H9 (cell line): ENCODE measurements at places on chromosomes 2 and 18.
A peak's percentile ranks its signal among the peaks of the same experiment; 100 is the strongest.

GRCh38 chr2:181953881-181954537, 31.6 kb upstream of the PPP1R1C start:
- peak; percentile 82 for DNase-seq

GRCh38 chr2:177983183-177983788, 89.3 kb downstream of the PDE11A start:
- peak; percentile 38 for DNase-seq

- DNase-seq, result no peak
Measured at GRCh38 chr18:32319084-32319483, 129.2 kb downstream of the MEP1B start.

GRCh38 chr2:230134496-230135129, 65.9 kb upstream of the SLC16A14 start:
- DNase-seq, result no peak

DNA sequence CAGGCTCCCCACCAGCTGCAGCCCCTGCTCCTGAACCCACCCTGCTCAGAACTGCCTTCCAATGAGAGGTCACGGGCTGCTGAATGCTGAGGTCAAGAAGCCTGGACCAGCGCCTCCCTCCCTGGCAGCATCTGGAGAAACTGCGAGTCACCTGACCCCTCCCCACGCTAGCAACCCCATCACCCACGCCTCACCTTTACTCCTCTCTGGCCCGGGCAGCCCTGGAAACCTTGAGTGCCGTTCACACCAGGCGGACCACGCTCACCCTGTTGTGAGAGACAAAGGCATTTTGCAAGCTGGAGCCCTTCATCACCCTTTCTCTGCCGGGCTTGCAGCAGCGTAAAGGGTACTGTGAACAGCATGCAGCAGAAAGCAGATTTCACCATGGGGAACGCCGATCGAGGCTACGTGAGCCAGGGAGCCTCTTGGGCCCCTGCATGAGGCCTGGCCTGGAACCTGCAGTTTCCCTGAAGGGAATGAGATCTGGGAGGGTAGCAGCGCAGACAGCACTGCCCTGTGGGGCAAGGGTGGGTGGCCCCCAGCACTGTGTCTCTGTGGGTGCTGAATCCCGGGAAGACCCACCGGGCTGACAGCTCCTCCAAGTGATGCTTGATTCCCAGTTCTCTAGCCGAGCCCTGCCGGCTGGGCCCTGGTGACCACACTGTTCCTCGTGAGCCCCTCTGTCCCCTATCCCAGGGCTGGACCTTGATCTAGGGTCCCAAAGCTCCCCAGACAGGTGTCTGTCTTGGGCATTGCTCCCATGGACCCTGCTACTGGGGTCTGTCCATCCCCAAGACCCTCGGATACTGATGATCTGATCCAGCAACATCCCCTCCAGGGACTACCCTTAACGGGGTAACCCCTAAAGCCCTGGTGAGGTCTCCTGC, 53.8 kb downstream of the COL6A3 start:
- DNase-seq, result no peak

GRCh38 chr2:98013407-98014042, 17.8 kb upstream of the TMEM131 start:
- DNase-seq, result no peak

DNA sequence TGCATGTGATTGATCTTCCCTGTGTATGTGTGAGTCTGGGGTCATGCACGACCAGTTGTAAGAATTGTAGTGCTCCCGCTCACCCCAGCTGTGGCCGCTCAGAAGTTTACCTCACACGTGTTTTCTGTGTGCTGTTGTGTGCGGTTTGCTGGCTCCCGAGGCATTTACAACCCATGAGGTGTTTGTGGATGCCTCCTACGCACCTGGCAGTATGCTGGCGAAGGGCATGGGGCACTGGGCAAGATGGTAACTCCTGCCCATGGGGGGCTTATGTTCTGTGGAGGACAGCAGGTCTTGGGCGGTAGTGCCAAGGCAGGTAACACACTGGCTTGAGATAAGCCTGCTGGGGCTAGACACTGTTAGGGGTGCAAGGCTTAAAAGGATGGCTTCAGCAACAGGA, 102.6 kb upstream of the HS6ST1 start:
- DNase-seq, result peak; percentile 16

DNA sequence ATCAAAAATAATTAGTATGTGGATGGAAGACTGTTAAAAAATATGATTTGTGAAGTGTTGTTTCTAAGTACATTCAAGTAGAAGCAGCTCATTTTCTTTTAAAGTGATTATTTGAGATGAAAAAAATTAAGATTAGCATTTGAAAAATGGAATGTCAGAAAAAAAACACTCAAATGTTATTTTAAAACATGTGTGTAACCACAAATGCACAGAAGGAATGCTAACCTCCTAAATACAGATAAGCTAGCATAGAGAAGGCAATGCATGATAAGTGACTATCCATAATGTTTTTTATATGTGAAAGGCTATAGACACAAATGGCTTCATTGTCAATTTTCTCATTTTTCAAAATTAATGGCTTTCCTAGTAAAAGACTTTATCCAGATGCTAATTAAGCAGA, 198.9 kb downstream of the NYAP2 start:
- no peak for DNase-seq

- no peak for DNase-seq
Measured at GRCh38 chr2:231373786-231374349, 21.6 kb upstream of the B3GNT7 start.

GRCh38 chr2:15628899-15629855, 37.5 kb downstream of the DDX1 start:
- DNase-seq, result no peak

- no peak for DNase-seq
Measured at GRCh38 chr2:109173311-109174171, 44.5 kb downstream of the SH3RF3 start.

GRCh38 chr2:109330056-109330455, 201.1 kb downstream of the SH3RF3 start:
- no peak for DNase-seq

DNA sequence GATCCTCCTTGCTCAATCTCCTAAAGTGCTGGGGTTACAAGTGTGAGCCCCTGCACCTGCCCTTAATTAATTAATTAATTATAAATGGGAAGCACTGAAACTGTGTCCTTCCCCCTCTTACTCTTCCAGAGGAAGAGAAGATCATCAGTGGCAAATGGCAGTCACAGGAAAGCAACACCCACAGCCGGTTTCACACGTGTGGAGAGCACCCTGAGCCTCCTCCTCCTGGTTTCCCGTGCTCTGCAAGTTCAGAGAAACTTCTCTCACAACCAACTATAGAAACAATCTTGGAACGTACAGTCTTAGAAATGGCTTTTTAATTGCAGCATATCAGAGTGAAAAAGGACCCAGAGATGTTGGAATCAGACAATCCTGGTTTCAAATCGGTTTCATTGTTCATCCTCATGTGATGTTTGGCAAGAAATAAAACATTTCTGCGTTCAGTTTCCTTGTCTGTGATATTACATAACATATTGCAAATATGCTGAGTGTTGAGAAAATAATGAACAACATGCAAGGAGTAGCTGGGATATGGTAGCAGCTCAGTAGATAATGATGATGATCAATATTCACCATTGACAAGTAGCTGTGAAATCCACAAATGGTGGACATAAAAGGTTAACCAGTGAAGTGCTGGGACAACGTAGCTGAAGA, 141.0 kb upstream of the KCTD1 start:
- DNase-seq, result no peak

DNA sequence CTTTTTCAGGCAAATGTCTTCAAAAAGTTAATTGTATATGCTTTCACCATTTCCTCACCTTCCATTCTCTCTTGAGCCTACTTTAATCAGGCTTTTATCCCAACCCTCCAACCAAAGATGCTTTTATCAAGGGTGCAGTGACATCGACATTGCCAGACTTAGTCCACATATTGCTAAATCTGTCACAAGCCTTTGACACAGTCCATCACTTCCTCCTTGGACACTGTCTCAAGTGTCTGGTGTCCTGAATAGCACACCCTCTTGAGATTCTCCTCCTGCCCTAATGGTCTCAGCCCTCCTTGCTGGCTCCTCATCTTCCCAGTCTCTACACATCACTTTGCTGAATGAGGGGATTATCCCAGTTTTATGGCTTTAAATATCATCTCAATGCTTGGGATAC, 147.5 kb upstream of the SLC39A10 start:
- no peak for DNase-seq

GRCh38 chr2:160639472-160639871, 145.9 kb upstream of the RBMS1 start:
- no peak for DNase-seq

DNA sequence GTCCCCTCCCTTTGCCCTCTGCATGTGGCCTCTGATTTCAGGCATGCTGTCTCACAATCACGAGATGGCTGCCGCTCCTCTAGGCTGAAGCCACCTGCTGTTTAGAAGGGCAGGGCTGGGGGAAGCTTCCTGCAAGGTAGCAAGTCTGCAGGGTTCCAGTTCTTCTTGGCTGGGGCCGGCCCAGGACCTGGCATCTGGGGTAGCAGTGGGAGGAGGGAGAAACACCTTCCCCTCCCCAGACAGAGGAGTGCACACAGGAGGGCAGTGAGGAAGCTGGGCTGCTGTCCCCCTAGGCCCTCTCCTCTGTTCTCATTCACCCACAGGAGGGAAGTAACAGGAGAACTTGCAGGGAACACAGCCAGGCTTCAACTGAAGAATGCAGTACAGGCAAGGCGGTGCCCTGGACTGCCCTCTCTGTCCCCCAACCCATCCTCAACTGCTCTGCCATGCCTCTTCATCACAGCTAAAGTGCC, 345.9 kb upstream of the HS6ST1 start:
- peak; percentile 69 for DNase-seq

GRCh38 chr2:36380624-36381481, 25.3 kb downstream of the CRIM1 start:
- DNase-seq, result peak; percentile 87

DNA sequence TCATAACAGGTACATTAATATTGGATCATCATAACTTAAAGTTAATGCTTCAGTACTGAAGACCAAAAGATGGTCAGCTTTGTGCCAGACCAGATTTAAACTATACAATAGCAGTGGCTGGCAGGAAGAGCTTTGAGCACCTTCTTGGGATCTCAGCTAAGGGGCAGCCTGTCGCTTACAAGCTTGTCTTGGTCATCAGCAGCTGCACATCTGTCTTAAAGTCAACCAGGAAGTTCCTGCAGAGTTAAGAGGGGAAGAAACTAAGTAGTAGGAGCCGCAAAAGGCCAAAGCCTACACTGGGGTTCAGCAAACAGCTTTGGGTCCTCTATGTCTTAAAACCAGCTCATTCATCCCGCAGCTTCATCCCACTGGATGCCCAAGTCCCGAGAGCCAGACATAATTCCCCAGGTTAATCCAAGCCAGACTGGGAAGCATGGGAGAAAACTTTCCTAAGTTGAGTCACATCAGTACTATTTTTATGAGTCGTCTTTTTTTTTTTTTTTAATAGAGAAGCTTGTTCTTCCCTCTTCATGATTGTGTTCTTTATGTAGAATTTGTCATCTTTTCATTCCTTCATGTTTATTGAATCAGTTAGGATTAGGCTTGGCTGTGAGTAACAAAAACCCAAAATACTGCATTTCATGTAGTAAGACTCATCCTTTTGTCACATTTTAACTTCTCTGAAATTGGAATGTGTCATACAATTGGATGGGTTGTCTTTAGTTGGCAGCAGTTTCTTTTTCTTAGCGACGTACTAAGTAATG, 59.3 kb downstream of the SERTAD2 start:
- no peak for DNase-seq

DNA sequence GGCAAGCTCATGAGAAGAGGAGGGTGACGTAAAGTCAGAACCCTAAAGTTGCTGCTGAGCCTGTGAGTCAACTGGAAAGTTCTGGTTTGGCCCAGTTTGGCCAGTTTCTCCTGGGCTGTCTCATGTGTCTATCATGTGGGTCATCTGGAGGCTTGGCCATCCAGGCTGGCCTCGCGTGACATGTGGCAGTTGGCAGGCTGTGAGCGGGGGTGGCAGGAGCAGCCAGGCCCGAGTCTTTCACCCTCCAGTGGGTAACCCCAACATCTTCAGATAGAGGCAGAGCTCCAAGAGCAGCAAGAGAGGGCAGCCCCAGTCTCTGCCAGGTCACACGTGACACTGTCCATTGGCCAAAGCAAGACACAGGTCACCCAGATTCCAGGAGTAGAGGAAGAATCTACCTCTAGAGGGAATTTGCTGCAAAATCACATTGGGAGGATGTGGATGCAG, 51.5 kb downstream of the FHOD3 start:
- no peak for DNase-seq

DNA sequence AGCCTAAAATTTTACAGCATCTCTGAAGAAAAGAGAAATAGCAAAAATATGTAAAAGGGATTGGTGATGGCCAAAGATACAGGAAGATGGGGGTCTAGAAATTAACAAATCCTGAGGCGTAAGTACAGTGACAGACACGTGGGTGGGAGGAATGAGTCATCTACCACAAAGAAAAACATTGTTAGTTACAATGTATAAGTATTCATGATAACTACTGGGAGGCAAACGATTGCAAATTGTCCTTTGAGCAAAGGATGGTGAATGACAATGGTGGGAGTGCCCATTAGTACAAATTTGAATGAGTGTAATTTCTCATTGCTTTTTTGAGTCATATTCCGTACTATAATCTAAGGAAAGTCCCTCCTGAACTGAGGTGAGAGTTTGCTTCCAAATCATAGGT, 809.0 kb upstream of the FAM98A start:
- DNase-seq, result no peak

DNA sequence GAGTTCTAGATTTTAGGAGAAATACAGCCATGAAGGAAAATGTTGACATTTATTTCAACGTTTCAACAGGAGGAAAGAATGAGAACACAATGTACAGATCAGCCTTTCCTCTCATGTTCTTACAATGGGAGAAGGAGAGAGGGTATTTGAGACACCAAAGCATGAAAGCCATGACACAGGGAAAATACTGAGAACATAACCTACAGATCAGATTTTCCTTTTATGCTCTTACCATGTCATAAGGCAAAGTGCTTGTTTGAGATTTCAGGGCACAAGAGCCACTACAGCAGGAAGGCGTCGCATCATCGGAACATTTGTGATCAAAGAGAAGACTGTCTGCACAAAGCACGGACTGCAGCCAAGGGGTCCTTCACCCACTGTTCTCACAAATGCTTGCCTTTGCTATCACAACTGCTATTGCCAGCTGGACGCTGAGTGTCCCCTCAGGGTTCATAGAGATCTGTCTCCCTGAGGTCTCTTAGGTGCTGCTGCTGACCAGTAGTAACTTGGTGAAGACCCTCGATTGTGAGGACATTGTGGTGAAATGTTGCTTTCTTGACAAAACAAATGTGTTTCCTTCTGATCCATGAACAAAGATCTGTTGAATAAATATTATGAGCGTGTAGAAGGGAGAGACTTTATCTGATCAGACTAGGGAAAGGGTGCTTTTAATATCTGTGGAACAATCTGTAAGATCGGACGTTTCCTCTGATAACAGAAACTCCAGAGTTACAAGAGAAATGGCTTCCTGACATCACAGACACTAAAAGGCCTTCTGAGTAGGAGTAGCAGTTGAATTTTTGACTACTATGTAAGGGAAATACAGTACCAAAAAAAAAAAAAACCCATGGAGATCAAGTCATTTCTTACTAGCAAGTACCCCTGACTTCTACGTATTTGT, 6.4 kb upstream of the IL1RL1 start:
- DNase-seq, result no peak

GRCh38 chr2:205273148-205273547, 409.2 kb upstream of the NRP2 start:
- no peak for DNase-seq
